Naive thymus-derived CD4-positive, alpha-beta T cell (primary cell): ENCODE measurements at places on chromosomes 3 and 15. TPM values are rescaled to one million over a fixed set of nuclear protein-coding genes. Genes with fewer than 3 reads are reported as not detected.

ZNF148 gene
- total RNA-seq: 46.0 and 48.9 TPM in 2 replicates

SLC22A13 gene
- 1.3 and 1.9 TPM in 2 replicates for total RNA-seq

DNA sequence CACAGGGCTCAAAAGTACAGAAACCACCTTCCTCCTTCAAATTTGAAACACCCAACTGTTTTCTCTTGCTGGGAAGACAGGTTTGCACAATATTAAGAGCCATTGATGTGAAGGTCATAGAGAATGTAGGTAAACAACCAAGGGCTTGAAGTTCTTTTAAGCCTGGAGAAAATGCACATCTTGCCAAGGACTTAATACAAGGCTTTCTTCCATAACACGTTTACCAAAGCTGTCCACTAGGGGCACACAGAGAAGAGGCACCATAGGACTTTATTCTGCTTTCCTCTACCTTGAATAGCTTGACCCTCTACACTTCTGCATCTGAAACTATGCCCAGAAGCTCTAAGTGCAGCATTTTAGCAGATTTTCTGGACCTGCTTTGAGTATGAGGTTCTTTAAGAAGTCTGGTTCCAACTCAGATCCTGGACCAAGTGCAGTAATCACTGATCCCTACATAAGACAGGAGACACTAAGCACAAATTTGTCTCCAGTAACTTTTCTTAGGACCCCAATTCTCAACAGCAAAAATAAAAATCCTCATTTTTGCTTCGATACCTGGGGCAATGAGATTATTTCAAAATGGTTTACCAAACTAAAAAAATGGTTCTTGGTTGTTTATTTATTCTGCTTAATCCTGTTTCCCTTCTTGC is 138.0 kb downstream of the FBN1 start:
- no peak for DNase-seq

GRCh38 chr15:70882361-70882760 is 9.9 kb downstream of the THAP10 start:
- no peak for DNase-seq

DET1 gene
- 8.4 TPM for total RNA-seq

DNA sequence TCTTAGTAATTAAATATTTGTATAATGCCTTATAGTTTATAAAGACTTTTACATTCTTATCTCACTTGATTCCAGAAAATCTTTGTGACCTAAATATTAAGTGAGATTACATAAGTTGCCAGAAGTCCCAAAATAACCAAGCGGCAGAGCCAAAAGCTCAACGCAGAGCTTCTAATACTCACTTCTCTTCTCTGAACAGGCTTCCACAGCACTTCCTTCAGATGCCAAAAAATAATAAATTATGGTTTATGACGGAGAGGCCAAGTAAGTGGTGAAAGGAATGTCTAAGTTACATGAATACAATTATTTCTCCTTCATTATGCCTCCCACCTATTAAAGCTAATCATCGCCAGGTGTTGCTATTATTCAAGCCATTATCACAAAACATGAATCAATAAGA is 110.3 kb downstream of the GBE1 start:
- no peak for DNase-seq

DNA sequence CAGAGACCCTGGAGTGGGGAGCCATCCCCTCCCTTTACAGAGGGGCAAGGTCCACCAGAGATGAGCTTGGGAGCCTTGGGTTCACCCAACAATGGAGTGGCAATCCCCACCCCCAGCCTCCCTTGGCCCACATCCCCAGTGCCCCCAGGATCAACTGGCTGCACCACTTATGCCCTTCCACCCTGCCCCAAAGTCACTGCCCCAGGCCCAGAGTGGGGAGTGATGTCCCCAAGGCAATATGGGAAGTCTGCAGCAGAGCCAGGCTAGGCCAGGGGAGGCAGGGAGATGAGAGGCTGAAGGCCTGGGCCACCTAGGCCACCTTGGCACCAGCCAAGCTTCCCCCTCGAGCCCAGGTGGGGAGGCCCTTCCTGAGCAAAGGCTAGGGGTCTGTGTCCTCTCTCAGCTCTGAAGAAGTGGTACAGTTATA is 145.5 kb downstream of the SMAD6 start:
- no peak for DNase-seq

CCR8 gene
- not detected for total RNA-seq

GPR27 gene
- total RNA-seq: not detected

DAG1 gene
- total RNA-seq: 20.3 TPM

TRH gene
- not detected for total RNA-seq

WDR72 gene
- total RNA-seq: not detected

DNA sequence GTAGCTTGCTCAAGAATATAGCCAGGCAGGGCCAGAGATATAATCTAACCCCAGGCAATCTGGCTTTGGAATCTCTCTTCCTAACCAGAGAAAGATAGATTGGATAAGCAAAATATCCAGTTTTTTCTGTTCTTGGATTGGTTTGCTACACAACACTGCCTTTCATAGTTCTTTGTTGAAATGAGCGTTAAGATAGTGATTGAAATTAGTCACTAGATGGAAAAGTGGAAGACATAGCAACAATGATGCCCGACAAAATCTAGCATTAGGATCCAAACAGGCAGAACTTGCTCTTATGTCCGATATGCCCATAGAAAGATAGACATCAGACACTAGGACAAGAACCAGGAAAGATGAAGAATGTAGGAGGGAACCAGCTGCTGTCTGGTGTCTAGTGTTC is 77.3 kb upstream of the COL8A1 start:
- no peak for DNase-seq
